ENCODE measurements at places on chromosomes 2 and 18.

DNA sequence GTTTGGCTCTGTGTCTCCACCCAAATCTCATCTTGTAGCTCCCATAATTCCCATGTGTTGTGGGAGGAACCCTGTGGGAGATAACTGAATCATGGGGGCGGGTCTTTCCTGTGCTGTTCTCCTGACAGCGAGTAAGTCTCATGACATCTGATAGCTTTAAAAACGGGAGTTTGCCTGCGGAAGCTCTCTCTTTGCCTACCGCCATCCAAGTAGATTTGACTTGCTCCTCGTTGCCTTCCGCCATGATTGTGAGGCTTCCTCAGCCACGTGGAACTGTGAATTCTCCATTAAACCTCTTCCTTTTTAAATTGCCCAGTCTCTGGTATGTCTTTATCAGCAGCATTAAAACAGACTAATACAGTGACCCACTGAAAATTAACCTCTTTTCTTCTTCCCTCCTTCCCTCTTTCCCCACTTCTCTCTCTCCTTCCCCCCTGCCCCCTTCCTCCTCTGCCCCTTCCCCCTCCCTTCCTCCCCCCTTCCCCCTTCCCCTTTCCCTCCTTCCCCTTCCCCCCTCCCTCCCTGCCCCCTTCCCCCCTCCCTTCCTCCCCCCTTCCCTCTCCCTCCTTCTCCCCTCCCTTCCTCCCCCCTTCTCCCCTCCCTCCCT, 818.8 kb downstream of the SLC4A3 start:
- no peak for DNase-seq

- no peak for DNase-seq
Observed at GRCh38 chr18:61741881-61742454, 150.8 kb downstream of the RNF152 start.

DNA sequence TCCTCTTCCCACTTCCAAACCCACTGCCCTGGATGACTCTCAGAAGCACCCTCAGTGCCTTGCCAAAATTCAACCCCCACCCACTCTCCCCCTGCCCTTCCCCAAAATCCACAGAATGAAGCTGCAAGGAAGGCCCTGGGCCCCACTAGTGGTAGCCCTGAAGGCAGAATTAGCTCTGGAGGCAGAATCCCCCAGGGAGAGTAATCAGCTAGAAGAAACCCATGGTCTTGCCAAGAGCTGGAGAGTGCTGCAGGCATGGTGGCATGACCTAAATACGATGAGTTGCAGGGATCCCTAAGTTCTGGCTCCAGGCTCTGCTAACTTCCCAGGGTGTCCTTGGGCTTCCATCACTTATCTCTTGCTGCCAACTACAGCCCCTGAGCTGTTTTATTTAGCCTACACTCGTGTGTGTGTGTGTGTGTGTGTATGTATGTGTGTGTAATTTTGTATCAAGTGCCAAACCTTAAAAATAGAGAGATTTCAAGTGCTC, 7.9 kb downstream of the GAD1 start:
- DNase-seq = no peak

DNA sequence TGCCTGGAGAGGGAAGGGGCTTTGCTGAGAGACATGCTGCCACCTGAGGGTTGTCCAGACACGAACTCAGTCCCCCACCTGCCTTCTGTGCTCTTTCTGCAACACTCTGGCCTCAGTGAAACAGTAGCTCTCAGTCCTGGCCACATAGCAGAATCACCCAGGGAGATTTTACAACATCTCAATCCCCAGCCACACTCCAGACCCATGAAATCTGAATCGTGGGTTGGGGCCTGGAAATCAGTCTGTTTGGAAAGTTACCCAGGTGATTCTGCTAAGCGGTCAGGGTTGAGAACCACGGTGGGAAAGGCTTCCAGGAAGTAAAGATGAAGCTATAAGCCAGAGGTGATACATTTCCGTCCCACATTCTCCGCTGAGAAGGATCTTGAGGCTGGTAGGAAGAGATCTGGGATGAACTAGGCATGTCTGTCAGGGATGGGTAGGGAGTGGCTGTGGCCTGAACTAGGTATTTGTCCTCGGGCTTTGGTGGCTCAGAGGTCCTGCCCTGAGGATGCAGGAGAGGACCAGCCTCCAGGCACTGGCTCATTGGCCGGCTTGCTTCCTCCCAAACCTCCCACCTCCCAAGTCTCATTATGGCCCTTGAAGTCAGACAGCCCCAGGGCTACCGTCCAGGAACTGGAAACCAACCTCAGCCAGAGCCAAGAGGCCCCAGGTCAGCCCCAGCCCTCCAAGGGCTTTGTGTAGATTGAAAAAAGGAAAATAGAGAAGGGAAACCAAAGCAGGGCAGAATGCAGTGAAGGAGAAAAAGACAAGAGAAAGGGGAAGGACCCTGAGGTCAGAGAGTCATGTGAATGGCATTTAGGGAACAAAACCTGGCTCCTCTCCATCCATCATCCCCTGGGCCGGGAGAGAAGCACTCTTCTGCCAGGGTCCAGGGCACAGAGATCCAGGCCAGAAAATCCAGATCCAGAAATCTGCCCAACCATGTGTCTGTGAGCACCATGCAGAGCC, 119.6 kb downstream of the ZFP36L2 start:
- no peak for DNase-seq
